ENCODE measurements at places on chromosomes 4 and X.

GRCh38 chr4:55524844-55525571 lies 21.7 kb downstream of the CLOCK start:
- no peak for DNase-seq

GRCh38 chr4:110005461-110006056 lies 92.9 kb downstream of the EGF start:
- peak; percentile 12 for DNase-seq

- no peak for DNase-seq
Observed at GRCh38 chr4:63921561-63921960, 487.7 kb downstream of the TECRL start.

DNA sequence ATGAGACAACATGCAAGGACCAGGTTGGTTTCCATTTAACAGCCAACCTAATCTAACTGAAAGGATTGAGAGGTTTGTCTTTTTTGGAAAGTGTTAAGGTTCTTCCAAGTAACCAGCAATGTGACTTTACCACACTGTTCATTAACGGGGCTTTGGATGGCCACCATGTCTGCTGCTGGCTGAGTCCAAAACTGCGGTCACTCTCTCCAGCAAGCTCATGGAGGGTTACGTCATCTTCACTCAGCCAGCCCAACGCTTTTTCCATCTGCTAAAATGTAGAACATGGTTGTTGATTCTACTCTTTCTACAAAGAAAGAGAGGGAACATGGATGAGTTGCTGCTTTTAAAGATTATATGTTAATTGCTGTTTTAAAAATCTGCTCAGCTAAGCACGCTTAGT lies 11.0 kb downstream of the PKD2 start:
- DNase-seq = peak; percentile 69

- no peak for DNase-seq
Observed at GRCh38 chr4:173370130-173370476, 651 bp upstream of the SAP30 start.

GRCh38 chr4:177410566-177410965 lies 31.7 kb downstream of the AGA start:
- DNase-seq = no peak

- DNase-seq = no peak
Observed at GRCh38 chr4:13059019-13059418, 425.1 kb downstream of the RAB28 start.

DNA sequence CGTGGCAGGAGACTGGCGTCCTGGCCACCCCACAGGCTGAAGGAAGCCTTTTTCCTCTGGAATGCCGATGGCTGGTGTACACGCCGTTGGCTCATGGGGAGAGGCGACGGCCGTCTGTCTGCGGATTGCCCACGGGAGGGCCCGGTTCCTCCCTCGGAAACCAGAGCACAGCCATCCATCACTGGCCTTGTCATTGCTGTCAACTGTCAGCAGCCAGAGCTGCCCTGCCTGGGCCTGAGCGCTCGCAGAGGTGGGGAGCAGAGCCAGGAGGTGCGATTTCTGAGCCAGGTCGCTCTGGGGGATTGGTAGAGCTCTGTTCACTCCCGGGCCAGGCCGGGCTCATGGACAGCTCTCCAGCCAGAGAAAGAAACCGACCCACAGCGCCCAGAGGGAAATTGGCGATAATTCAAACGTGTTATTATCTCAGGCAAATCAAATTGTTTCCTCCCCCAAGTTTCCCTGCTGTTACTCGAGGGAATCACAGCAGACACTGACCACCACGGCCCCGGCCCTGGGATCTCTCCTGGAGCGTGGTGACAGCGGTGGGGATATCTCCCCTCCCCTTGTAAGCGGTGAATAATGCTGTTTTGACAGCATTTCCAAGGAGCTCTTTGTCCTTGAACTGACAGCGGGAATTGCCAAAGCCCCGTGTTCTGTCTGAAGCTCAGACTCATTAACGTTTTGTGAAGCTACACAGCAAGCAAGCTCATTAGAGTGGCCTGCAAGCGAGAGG lies 220.9 kb upstream of the PSAPL1 start:
- DNase-seq = no peak

DNA sequence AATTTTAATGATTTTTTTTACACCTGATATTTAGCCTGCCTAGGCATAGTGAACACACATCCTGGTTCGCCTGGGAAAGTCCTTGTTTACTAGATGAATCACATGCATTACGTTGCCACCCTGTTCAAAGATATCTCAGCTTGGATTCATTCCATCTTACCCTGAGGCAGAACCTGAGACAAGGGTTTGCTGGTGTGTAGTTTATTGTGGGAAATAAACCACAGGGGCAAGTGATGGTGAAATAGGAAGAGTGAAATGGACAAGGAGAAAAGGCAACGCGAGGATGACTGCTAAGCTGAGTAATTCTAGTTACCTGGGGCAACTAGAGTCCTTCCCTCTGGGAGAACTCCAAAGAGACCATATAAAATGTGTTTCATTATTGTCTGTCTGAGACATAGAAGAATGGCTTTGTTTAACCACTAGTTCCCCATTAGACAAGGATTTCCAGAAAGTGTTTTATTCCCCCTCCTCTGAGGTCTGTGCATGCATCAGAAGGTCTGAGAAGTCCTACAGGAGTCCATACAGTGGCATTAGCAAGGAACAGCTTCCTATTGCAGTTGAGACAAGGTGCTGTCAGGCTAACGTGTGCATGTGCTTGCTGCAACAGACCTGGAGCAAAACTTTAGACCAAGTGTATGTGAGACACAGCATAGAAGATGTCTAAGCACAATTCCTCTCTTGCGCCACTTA lies 797.3 kb upstream of the FRG1 start:
- no peak for DNase-seq

DNA sequence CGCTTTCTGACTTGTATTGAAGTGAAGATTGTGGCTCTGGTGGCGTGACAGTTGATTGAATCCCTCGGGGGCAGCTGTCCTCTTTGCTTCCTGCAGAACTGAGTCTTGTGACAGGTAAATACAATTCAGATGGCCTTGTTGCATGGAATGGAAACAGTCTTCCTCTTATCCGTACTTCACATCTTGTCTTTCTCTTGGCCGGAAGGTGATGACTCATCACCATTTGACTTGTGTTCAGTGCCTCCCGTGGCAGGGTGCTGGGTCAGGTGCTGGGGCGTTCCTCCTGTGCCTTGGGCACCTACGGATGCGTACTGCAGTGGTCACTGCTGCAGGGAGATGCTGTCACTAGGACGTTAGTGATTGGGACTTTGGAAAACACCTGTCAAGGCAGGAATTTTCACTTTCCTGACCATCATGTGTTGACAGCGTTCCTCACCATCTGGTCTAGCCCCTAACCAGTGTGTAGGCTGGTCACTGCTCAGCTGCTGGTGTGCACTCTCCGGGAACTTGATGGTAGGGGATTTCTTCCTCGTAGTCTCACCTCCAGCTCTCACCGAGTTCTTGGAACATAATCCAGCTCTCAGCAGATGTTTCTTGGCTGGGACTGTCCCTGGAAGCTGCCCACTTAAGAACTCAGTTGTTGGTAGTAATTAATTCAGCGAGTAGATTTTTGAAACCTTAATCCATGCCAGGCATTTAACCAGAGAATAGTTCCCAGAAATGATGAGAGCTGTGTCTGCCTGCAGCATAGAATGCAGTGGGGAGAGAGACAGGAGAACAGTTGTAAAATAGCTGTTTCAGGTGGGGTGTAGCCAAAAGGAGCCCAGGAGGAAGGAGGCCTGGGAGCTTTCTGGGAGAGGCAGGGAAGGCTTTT lies 7.2 kb downstream of the TBC1D14 start:
- peak; percentile 91 for DNase-seq

DNA sequence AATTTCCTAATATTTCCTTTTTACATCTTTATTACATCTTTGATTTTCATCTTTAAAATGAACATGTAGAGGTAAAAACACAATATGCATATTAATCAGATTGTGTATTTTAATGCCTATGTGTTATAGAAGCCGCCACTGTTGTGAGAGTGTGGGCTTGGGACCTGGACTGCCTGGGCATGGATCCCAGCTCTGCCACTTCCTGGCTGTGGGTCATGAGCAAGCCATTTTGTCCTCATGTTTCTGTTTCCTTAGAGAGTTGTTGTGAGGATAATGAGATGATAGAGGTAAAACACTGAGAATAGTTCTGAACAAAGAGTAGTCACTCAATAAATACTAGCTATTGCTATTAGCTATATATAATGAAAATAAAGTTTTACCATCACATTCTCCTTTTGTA lies 38.4 kb upstream of the SCOC start:
- no peak for DNase-seq

- DNase-seq = no peak
Observed at GRCh38 chrX:47661539-47661938, 2.6 kb upstream of the UXT start.

GRCh38 chrX:119693996-119694451 lies 1.1 kb upstream of the SEPTIN6 start:
- DNase-seq = no peak

All from HL-60 (cell line).